ENCODE measurements at places on chromosomes 2 and 18. TPM values are rescaled to one million over a fixed set of nuclear protein-coding genes. Genes with fewer than 3 reads are reported as not detected.

CABLES1 gene
- 15.8 TPM for total RNA-seq

NYAP2 gene
- 0.25 TPM for total RNA-seq

RAB17 gene
- total RNA-seq, result 3.2 TPM

UNC80 gene
- 46.1 TPM for total RNA-seq

GRCh38 chr2:36560726-36561125, 37.2 kb downstream of the FEZ2 start:
- H3K4me1 ChIP-seq, result peaks cover 9% of the 10 kb centered on the region
- peak overlapping the region; percentile 28 for H3K27ac ChIP-seq
- H3K27me3 ChIP-seq, result no peaks in the 10 kb centered on the region
- H3K4me3 ChIP-seq, result no peak overlapping the region
- DNase-seq, result no peak

DNA sequence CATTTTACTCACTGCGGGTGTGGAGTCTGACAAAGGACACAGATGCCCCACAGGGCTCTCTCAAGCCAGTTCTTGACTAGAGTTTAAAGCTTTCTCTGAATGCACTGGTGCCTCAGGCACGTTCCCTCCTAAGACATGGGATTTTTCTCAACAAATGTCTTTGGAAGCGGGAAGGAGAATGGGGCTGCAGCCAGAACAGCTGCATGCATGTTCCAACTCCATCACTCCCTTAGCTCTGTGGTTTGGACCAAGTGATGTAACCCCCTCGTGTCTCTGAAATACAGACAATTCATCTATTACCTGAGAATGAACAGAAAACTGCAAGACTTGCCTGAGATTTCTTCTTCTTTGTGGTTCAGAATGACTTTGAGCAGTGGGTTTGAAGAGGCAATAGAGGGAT, 141.7 kb upstream of the SERPINE2 start:
- H3K27me3 ChIP-seq, result no peaks in the 10 kb centered on the region
- no peaks in the 10 kb centered on the region for H3K36me3 ChIP-seq
- no peak overlapping the region for H3K4me3 ChIP-seq
- H3K27ac ChIP-seq, result no peak overlapping the region
- no peaks in the 10 kb centered on the region for H3K4me1 ChIP-seq
- no peak for DNase-seq

DNA sequence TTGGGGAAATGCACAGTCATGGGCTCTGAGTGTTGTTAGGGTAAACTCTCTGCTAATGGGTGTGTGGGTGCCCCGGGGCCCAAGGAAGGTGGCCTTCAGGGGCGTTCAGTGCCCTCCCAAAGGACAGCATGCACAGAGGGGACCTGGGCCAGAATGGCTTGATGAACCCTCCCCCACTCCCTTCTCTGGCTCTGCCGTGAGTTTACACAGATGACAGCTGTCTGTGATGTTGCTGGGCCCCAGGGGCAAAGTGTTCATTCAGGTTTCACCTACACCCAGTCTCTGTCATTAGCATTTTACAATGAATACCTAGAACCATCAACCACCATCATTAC, 3.2 kb downstream of the NPPC start:
- H3K4me1 ChIP-seq, result peaks cover 14% of the 10 kb centered on the region
- H3K27ac ChIP-seq, result no peak overlapping the region
- no peaks in the 10 kb centered on the region for H3K36me3 ChIP-seq
- no peak for DNase-seq
- H3K4me3 ChIP-seq, result no peak overlapping the region
